ENCODE measurements at places on chromosomes 4 and X. TPM values are rescaled to one million over a fixed set of nuclear protein-coding genes. Genes with fewer than 3 reads are reported as not detected.

Gene DGKK
- 19.2 TPM for total RNA-seq

Gene MSX1
- total RNA-seq, result not detected

Gene DRD5
- not detected for total RNA-seq

Gene CCNB3
- 0.09 TPM for total RNA-seq

Gene CEP44
- total RNA-seq, result 15.6 TPM

DNA sequence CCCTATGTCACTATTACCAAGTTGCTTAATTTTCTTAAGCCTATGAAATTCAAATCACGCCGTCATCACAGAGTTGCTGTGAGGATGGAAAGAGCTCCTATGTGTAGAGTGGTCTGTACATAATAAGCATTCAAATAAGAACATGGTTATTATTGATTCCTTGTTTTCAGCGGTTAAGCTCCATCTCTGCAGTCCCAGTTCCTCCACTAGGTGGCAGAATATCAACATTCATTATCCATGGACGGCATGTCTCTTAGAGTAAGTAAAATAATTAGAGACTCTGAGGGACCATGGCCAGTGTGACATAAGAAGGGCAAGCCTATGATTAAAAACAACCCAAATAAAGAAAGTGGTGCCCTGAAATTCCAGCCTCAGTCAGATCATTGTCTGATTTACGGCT is 132.5 kb upstream of the NHS start:
- peak; percentile 45 for DNase-seq

GRCh38 chrX:101230636-101231035 is 11.1 kb downstream of the DRP2 start:
- DNase-seq, result no peak

DNA sequence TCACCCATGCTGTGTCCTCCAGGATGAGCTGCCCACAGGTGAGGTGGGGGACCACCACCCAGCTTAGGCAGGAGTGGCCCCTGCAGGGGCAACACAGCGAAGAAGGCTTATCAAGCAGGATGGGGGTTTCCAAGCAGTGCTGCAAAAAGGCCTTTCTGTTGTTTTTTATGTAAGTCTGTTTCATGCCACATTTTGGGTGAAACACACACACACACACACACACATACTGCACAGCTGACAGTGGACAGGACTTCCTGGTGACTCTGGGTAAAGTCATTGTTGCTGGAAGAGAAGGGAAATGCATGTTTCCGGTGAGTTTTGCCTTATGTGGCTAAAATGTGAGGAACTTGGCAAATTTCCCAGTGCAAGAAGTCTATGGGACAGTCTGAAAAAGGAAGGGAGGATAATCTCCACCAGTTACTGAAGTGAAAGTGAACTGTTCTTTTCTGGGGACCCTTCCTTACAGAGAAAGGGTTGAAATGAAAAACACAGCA is 119.2 kb downstream of the IRF2 start:
- peak; percentile 22 for DNase-seq

DNA sequence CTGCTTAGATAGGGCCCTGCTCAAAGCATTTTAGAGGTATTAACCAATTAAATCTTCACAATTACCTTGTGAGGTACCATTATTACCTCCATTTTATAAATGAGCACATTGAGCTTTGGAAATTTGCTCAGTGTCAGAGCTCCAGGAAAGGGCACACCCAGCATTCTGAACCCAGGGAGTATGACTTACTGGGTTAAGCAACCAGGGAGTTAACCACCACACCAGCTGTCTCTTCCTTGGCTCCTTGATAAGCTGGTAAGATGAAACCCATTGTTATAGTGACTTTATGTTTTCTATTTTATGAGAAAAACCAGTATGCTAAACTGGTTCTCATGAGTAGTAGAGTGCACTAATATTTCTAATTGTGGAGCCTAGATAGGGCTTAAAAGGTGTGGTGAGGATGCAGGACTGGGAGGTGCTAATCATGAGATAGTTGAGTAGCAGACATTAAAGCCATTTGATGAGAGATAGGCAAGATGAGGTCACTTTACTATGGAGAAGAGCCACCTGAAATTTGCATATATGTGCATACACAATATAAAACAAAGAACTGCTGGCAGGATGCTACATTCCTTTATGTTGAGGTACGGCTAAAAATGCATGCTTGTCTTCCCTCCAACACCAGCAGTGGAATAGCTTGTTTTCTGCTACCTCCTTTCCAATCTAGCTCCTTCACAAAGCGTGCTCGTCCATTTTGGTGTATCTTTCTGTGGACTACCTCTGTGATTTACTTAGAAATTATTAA is 556.1 kb downstream of the SPRY1 start:
- DNase-seq, result peak; percentile 34

- no peak for DNase-seq
Observed at GRCh38 chrX:7941390-7942042, 14.3 kb upstream of the PNPLA4 start.

DNA sequence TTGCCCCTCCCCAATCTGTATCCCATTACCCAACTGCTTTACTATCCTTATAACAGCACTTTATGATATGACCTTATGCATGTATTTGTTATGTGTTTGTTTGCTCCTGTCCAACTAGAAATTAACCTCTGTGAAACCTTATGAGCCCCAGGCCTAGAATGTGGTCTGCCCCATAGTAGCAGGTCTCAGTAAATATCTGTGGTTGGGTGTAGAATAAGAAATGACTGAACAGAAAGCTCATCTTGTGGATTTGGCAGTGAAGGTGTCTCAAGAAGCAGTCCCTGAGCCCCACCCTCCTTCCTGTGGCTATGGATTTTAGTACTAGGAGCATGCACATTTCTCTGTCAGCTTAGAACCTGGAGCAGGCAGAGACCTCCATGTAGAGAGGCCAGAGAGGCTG is 229.0 kb upstream of the LCORL start:
- DNase-seq, result no peak

DNA sequence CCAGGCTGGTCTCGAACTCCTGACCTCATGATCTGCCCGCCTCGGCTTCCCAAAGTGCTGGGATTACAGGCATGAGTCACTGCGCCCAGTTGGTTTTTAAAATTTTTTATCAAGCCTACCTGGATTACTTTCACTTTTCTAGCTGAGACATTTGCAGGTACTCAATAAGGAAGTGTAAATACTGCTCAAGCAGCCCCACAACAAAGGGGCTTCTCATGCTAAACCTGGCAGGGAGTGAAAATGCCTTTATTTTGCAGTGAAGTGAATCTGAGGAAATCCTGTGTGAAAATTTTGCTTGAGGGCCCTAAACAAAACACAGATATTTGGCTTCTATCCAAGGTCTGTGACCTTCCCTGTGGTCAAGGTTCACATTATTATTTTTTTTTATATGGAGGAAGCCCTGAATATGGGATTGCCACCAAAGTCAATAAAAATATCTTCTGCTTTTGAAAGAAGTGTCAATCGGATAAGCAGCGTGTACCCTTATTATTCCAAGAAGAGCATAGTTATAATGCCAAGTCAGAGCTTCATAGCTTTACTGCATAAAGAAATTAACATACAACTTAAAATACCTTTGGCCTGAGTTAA is 481.0 kb downstream of the SH2D1A start:
- no peak for DNase-seq

DNA sequence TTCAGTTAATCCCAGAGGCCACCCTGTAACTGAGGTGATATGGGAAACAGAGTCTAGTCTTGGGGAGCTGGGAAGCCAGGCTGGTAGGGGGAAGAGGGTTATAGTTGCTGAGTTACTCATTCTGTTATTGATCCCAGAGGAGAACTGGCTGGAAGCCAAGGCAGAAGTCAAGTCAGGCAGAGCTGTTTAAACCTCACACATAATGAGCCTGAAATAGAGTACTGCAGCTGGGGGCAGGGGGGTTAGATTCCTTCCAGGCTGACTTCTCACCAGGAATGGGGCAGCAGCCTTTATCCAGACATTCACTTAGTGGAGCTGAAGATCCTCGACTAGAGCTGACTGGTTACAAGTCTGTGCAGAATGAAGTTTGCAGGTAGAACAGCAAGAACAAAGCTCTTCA is 144.9 kb downstream of the C4orf33 start:
- DNase-seq, result no peak
